NCI-H2081 (cell line): ENCODE measurements at places on chromosomes 3 and 15.
A peak's percentile ranks its signal among the peaks of the same experiment; 100 is the strongest.

DNA sequence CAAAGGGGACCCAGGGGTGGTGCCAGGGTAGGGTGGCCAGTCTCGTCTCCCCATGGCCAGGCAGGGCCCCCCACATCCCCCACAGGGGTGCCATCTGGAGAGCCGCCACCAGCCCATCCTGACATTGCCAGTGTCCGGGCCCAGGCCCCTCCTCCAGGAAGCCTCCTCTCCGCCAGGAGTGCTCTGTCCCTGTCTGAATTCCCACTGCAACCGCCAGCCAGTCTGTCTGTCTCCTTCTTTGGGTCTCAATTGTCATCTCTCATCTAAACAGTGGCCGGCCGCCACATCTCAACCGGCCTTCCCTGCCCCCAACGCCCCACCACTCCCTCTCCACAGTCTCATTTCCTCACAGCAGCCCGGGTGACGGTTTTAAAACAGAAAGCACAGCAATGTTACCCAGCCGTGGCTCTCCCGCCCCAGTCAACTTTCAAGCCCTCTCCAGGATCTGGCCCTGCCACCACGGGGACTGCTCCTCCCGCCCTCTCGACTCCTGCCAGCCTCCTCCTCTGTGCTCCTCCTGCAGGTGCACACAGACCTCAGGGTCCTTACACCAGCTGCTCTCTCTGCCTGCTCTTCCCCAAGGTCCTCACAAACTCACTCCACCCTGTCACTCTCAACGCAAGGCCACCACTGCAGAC is 57.0 kb downstream of the IQSEC1 start:
- DNase-seq, result no peak

DNA sequence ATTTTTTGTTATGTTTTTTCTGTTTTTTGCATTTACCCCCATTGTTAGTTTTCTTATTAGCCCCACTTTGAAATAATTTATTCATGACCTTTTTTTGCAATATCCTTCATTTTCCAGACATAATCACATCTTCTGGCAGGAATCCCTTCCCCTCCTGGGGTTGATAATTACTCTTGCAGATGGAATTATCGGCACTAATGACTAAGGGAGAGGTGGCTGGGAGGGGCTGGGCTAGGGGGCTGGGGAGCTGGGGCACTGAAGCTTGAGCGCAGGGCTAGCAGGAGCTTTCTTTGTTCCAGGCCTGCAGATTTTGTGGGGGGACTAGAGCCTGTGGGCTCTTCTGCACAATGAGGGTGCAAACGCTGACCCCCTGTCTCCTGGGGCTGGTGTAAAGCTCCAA is 77.8 kb downstream of the RAB11A start:
- DNase-seq, result no peak

DNA sequence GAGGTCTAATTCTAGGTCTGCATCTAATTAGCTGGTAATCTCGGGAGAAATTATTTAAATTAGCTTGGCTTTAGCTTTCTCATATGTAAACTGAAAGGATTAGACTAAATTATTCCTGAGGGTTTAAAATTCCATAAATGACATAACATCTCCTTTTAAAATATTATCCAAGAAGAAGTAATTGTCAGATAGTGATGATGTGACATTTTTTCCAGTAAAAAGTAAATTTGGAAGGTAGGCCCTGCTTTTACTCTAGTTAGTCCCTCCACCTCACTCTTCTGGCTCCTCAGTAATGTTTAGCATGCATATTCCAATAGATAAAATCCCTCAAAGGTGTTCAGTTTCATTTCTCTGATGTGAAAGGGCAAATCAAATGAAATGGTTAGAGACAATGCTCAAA is 215.7 kb downstream of the FHIT start:
- no peak for DNase-seq

GRCh38 chr3:32399030-32399620 is 7.5 kb downstream of the CMTM7 start:
- DNase-seq, result peak; percentile 56

DNA sequence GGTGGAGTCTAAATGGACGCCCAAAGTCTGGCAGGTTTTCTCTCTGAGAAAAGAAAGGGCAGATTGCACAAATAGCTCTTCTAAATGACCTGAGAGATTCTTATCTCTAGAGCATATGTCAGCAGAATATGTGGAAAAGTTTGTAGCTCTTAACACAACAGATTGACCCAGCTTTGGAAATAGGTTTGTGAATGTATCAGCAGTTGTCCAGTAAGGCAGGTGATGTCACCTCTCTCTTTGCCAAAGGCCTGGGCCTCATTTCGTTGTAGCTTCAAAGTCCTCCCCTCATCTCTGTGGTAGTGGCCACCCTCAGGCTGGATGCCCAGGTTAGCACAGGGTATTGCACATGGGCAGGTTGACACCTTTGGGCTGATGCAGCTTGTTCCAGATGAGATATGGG is 36.0 kb downstream of the PDIA5 start:
- DNase-seq, result no peak

DNA sequence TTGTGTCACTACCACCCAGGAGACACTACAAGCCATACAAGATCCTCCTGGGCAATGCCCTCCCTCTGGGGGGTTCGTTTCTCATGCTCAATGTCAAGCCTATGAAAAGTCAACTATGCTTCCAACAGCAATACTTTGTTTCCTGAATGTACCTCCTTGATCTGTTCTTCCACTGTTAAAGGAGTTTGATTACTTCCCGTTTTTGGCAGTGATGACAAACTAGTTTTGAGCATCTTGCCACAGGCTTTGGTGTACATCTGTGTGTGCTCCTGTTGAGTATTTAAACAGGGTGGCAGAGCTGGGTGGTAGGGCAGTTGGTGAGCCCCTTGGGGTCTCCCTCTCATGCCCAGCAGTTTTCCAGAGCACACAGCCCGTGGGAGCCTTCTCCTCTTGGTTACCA is 81.4 kb downstream of the IL12A start:
- DNase-seq, result no peak

DNA sequence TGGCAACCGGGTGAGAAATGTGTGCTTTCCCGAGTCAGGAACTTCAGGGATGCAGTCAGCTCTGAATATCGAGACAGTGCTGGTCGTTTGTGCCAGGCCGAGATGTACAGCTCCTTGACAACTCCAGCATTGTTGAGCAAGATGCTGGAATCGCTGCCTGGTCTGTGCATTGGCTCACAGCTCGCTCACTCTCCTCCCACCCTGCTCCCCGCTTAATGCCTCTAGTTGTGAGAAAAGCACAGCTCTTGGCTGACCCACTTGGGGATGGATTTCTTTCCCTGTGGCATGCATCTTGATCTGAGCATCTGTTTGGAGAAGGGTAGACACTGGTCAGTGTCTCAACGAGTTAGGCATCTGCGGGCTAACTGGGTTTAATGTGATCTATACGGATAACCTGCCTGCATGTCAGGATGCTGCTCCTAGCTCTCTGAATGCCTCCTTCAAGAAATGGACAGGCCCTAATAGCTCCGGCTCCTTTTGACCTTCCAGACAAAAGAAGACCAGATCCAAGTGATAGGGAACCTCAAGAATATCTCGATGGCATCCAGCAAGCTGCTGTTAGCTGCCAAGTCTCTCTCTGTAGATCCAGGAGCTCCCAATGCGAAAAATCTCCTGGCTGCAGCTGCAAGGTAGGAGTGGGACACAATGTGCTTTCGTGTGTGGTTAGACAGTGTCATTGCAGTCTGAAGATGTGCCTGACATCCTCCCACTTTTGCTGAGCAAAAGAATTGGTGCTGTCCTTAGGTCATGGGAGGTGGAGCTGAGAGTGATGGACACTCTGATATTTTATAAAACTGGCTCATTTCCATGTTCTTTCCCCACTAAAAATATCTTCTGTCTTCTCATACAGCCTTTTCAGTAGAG is 302.2 kb upstream of the TPM1 start:
- DNase-seq, result no peak

GRCh38 chr3:71258526-71258925 is 325.0 kb downstream of the FOXP1 start:
- no peak for DNase-seq

DNA sequence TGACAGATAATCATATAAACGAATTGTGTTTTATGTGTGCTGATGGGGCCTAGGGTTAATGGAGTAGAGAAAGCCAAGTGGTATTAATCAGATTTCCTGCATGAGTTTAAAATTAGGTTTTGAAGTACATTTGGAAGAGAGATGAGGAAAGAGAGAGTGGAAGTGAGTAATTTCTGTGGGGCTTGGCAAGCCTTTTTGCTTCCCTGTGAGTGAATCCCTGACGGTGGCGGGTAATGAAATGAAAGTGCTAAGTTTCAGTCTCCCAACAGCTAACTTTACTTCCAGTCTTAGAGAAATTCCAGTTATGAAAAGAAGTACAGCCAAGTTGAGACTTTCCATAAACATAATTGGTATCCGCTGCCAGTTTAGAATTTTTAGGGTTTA is 139.4 kb downstream of the BBX start:
- DNase-seq, result no peak

- DNase-seq, result no peak
Measured at GRCh38 chr3:189598530-189599225, 32.5 kb upstream of the TP63 start.
